Mucosa of gallbladder (tissue), 1 donor: ENCODE measurements at places on chromosomes 7 and 10.

DNA sequence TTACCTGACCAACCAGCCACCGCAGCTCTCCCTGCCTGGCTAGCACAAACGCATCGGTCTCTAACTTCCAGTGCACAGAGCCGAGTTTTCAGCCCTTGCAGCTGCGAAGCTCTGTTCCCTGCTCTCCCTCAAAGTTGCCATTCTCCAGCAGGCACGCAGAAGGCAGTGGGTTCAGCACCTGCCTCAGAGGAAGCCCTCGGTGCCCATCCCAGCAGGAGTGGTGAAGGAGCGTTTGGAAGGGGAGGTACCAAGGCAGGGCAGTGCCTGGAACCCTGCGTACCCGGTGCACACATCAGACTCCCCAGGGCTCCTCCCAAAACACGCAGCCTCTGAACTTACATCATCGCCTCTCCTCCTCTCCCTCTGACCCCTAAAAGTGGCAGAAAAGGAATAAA, 1.7 kb upstream of the STK32C start:
- DNase-seq: no peak

DNA sequence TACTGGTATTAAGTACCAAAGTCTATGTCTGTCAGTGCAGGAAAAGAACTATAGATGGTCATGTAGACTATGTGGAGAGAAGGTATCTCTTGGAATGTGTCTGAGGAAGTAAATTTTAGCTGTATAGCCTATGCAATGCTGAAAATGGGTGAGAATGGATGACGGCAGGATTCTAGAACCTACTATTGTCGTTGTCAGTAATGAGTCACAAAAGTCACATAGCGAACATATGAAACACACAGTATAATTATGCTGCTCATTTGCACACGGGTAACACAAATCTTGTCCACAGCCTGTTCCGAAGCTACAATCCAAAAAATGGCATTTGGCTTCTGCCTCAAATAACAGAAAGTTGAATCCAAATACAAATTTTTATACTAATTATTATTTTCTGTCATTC, 33.6 kb upstream of the KMT2E start:
- DNase-seq: no peak

- DNase-seq: peak; percentile 43
These were observed 166.2 kb downstream of the CPEB3 start for GRCh38 chr10:92124616-92125143.

- DNase-seq: no peak
These were observed 271.7 kb downstream of the HGF start for GRCh38 chr7:81498176-81498575.

GRCh38 chr7:157073335-157073734, 62.9 kb upstream of the MNX1 start:
- no peak for DNase-seq

- DNase-seq: peak; percentile 70
These were observed 25.5 kb downstream of the VOPP1 start for GRCh38 chr7:55546814-55547213.

DNA sequence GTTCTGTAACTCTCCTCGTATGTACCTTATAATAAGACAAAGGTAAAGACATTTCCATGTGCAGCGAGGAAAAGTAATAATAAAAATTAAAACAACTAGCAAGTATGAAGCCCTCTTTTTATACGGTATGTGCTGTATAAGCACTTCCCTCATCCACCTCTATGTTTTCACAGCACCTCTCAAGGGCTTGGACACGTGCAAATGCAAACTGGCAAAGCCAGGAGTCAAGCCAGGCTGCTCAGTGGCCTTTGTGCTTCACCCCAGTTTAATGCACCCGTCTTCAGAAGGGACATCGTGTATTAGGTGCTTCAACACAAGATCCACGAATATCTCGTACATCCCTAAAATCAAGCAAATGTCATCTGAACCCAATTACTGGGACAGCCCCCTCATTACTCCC, 1.3 kb upstream of the DGKI start:
- no peak for DNase-seq

DNA sequence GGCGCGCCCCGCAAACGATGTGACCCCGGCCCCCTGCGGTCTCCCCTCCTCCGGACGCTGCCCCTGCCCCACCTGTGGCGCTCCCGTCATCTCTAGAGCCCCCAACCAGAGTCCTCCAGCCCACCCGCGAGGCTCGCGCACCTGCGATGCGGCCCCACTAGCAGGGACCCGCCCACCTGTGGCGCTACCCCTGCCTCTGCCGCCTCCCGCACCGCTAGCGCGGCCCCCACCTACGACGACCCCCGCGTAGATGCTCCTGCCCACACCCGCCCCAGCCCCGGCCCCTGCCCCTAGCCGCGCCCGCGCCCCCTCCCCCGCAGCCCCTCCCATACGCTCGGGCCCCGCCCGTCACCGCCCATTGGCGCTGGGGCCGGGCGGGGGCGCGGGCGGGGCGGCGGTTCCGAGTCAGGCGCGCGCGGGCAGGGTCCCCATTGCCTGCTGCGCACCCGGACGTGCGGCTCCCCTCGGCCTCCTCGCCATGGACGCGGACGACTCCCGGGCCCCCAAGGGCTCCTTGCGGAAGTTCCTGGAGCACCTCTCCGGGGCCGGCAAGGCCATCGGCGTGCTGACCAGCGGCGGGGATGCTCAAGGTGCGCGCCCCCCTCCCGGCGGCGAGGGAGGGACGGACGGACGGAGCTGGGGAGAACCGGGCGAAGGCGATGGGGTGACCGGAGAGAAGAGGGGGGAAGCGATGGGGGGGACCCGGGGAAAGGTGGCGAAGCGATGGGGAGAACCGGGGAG, at the start of gene PFKP:
Gene PFKP (plus strand): TSS at position 431 of the 741 bp plus-strand sequence. CDS start 48 bp downstream, at position 479.
- DNase-seq: peak; percentile 37

DNA sequence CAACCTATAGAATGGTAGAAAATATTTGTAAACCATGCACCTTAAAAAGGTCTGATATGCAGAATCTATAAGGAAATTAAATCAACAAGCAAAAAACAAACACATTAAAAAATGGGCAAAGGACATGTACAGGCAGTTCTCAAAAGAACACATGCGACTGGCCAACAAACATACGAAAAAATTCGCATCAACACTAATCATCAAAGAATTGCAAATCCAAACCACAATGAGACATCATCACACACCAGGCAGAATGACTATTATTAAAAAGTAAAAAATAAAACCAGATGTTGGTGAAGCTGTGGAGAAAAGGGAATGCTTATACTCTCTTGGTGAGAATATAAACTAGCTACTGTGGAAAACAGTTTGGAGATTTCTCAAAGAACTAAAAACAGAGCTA, 33.2 kb downstream of the TMEM229A start:
- DNase-seq: no peak

DNA sequence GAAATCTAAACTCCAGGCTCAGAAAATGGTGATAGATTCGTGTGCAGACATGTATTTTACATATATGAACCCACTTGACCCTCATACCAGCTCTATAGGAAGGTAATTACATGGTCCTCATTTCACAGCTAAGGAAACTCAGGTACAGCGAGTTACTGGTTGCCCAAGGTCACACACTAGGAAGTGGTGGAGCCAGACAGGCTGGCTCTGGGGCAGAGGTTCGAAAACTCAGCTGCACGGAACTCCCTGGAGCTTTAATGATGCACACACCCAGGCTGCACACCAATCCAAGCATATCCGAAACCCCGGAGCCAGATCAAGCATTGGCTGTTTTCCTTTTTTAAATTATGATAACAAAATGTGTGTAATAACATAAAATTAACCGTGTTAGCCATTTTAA, 172.4 kb downstream of the COBL start:
- DNase-seq: no peak

- DNase-seq: no peak
These were observed 157.4 kb downstream of the CACNB2 start for GRCh38 chr10:18297659-18298058.

- DNase-seq: no peak
These were observed 129.0 kb downstream of the INHBA start for GRCh38 chr7:41573862-41574261.
